ENCODE measurements at places on chromosomes 6 and 20. TPM values are rescaled to one million over a fixed set of nuclear protein-coding genes. Genes with fewer than 3 reads are reported as not detected.

UNC5CL gene
- 2.2 TPM for total RNA-seq

ASIP gene
- not detected for total RNA-seq

DNA sequence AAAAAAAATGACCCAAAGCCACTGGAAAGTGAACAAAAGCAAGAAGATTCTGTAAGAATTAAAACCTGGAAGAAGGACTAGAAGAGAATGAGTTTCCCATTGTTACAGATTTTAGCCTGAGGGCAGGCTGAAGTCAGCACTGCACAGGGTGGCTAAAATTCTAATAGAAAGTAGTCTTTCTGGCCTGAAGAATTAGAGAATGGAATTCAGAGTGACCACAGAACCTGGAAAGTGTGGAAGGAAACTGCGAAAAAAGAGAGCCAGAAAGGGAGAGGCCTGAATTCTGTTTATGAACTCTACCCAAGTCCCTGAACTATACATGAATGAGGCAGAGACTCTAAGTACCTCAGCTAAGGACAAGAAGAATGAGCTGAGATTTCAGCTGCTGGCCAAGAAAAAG lies 38.9 kb upstream of the FILIP1 start:
- DNase-seq: no peak

ACTL10 gene
- total RNA-seq: 3.5 TPM

GRCh38 chr20:20452254-20452676 lies 84.4 kb downstream of the INSM1 start:
- peak; percentile 39 for DNase-seq

GRCh38 chr6:26021350-26022131 lies 58.9 kb downstream of the TRIM38 start:
- DNase-seq: peak; percentile 93

DNA sequence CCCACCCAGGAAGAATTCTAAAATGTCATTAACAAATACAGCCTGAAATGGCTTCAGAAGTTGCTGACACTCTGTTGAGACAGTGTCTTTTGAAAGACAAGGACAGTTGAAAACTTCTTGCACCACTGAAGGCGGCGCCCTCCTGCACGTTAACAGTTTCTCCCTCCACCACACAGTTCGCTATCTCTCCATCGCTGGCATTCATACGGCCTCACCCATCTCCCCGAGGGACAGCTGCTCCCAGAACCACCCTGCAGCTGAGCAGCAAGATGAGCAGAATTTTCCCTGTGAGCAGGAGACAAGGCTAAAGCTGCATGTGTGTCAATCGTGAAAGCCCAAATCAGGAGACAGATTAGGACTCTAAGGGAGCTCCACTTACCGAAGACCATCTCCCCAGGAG lies 113.3 kb downstream of the LY86 start:
- peak; percentile 69 for DNase-seq

DNA sequence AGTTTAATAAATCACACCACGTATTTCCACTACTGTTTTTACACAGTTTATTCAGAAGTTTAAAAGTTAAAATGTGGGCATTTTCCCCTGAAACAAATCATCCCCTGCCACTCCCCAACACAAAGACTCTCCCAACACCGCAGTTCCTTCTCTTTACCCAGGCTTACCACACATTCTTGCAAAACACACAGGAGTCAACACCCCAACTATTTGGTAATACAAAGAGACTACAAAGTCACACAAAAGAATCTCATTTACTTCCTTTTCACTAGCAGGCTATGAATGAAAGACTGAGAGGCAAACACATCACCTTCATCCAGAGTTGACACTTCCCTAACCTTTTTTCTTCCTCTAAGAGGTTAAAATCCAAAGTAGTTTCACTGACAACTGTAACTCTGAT lies 51.1 kb downstream of the KCTD20 start:
- no peak for DNase-seq

DNA sequence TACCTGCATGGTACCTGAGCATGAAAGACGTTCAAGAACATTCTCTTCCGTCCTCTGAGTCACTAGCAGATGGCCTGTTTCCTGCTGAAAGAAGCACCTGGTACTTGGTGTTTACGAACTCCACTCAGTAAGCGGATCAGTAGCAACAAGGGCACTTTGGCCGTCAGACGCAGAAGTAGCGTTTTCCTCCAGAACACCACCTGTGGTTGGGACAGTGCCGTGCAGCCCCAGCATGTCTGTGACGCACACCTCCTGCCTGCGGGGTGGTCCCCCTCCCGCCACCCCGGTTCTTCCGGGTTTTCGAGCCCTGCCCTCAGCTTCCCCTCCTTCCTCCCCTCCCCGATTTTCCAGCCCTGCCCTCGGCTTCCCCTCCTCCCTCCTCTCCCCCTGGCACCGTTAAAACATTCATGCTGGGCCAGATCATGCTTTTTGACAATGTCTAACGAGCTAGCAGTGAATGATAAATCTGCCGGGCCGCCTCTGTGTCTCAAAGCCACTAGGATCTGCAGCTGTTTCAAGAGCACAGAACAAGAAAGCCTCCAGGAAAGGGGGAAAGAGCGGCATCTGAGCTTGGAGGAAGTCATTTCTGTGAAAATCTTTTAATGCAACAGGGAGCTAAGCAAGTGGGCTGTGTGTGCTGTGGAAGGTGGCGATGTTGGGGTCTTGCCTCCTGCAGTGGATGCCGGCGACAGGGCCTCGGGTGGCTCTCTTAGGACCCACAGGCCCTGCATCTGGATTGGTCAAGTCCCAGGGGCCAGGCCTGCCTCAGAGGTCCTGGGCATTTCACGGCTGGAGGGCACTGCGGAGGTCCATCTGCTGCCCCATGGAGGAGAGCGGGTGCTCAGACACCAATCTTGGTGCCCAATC lies 207.9 kb downstream of the ERMARD start:
- peak; percentile 47 for DNase-seq

MCCD1 gene
- total RNA-seq: not detected

DNA sequence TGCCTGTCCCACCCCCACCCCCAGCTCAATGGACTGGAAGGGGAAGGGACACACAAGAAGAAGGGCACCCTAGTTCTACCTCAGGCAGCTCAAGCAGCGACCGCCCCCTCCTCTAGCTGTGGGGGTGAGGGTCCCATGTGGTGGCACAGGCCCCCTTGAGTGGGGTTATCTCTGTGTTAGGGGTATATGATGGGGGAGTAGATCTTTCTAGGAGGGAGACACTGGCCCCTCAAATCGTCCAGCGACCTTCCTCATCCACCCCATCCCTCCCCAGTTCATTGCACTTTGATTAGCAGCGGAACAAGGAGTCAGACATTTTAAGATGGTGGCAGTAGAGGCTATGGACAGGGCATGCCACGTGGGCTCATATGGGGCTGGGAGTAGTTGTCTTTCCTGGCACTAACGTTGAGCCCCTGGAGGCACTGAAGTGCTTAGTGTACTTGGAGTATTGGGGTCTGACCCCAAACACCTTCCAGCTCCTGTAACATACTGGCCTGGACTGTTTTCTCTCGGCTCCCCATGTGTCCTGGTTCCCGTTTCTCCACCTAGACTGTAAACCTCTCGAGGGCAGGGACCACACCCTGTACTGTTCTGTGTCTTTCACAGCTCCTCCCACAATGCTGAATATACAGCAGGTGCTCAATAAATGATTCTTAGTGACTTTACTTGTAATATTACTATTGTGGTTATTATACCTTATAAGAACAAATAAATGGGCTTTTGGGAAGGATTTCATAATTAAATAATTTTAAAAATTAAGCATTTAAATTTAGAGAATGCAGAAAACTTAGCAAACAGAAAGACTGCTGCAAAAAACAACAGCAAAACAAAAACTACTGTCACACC lies 8.4 kb downstream of the CDKN1A start:
- no peak for DNase-seq

TRIM15 gene
- total RNA-seq: 58.8 TPM

COL11A2 gene
- total RNA-seq: 0.45 TPM

DNA sequence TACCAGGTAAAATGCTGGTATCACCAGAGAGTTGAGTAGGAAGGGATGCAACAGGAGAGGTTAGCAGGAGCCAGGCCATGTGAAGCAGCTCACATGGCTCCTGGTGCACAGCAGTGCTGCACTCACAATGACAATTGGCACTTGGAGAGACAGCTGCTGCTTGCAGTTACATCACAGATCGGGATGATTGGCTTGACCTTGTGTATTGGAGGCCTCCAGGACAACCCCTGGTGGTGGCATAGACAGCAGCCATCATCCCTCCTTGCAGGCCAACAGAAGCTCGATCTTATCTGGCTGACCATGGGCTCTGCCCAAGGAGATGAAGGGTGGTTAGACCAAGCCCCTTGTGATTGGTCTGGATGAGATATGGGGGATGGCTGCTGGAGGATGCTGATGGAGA lies 73.0 kb downstream of the EYA2 start:
- DNase-seq: no peak

DNA sequence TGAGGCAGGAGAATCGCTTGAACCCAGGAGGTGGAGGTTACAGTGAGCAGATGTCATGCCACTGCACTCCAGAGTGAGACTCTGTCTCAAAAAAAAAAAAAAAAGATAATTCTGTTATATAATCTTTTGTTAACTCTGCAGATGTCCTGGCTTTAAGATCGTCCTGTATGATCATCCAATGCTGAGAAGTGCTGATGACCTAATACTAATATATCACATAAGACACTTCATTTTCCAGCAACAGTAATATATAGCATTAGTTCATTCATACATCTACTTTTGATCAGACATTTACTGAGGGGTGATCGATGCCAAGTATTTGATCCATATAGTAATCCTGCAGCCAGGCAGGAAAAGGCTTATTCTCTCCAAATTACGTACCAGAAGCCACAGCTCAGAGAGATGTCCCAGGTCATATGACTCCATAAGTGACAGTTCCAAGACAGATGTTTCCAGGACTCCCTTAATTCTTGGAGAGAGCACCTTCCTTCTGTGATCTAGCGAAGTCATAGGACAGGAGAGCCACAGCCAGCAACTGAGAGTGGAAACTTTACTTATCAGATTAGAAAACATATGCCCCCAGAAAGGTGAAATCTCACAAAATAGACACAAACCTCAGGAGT lies 60.7 kb downstream of the SHLD1 start:
- DNase-seq: no peak

EDN3 gene
- total RNA-seq: 60.6 TPM

DNA sequence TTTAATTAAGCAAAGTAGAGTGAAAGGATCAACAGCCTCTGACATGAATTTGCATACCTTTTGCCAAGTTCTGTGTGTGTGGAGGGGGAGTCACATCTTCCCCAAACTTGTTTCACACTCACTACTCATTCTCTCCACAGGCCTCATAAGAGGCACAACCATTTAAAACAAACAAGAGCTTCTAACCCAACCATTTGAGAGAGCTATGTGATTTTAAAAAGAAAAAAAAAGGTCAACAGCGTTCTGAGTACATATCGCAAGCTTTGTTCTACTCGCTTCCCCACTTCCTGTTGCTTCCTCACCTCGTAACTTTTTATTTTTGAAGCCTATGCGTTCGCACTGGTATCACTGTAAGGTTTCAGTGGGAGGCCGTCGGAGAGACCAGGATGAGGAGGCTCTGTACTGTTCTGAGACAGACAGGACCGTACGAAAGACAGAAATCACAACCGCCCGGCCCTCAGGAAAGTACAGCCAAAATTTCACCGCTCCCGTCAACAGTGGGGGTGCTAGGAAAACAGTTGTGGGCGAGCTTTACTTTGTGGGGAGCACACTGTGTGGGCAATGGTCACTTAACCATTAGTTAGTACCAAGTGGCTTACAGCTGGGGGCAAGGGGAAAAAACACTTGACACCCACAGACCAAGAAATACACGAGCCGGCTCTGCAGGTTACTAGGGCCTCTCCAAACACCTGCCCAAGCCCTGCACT lies 61.3 kb downstream of the TRERF1 start:
- no peak for DNase-seq

GRCh38 chr20:62303340-62304226 lies 786 bp downstream of the ADRM1 start:
- DNase-seq: no peak

DNA sequence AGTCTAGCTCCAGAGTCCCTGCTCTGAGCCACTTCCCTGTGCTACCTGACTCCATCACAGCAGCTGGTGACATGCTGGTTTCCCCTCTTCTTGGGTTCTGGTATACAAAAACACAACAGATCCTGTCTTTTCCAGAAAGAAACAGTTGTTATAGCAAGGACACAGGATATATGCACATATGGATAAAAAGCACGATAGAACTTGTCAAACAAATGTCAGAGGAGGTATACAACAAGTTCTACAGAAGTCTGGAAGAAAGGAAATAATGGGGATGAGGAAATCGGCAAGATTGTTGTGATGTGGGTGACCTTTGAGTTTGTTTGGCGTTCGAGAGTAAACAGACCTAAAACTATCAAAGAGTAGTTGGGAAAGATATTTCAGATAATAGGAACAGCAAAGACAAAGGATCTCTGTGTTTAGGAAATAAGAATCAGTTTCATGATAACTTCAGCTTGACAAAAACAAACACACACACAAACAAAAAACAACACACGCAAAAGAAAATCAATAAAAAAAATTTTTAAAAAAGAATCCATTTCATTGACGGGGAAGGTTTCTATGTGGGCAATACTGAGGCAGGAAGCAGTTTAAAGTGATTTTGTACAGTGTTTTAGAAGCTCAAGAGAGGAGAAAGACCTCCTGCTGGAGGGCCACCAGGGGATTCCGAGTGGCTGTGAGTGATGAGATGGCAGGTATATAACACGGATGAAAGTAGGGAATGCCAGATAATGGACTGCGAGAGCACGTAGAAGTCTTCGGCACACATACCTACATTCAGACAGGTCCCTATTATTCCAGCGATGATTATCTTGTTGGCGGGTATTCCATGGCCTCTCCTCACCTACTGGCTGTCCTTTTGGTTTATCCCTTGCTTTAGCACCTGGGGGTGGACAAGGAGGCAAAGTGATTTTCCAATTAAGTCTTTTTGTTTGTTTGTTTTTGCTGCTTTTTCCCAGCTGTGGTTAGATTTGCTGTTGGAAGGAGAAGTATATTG lies 174.9 kb downstream of the HS3ST5 start:
- no peak for DNase-seq

- peak; percentile 23 for DNase-seq
Observed at GRCh38 chr6:168095171-168095691, 16.2 kb upstream of the FRMD1 start.

DNA sequence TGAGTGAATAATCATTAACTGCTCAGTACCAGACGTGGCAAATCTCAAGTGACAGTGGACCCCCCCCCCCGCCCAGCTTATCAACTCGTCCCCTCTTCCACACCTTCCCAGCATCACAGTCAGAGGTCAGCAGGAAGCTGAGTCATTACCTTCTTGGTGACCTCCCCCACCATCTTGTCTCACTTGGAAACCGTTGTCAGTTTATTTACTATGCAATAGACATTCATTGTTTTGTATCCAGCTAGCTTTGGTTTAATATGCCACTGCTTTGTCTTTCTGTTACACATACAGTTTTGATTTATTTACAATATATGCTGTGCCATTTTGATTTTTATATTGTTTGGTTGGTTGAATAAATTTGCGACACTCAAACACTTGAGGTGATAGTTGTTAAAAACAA lies 158.1 kb downstream of the QKI start:
- no peak for DNase-seq

- no peak for DNase-seq
Observed at GRCh38 chr20:32386091-32386490, 28.0 kb downstream of the ASXL1 start.

DNA sequence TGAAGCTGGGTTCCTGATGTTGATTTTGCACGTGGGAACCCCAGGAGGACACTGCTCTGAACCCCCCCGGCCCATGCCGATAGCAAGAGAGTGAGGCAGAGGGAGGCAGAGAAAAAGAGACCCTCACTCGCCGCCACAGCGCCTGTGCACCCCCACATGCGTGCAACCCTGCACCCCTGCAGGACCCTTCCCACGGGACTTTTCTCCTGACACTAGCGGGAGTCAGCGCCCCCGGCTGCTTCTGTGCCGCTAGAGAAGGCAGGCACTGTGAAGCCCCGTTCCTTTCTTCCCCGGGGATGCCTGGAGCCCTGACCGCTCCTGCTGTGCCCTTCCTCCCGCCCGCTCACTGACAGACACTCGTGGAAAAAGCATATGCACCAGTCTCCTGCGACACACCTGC lies 67.4 kb downstream of the GMPR start:
- no peak for DNase-seq

Data from left colon (tissue), 2 donors.